AG20443 (cell line): ENCODE measurements at places on chromosomes 1 and 21.

- DNase-seq, result no peak
Measured at GRCh38 chr1:69148731-69149130, 419.0 kb upstream of the LRRC7 start.

DNA sequence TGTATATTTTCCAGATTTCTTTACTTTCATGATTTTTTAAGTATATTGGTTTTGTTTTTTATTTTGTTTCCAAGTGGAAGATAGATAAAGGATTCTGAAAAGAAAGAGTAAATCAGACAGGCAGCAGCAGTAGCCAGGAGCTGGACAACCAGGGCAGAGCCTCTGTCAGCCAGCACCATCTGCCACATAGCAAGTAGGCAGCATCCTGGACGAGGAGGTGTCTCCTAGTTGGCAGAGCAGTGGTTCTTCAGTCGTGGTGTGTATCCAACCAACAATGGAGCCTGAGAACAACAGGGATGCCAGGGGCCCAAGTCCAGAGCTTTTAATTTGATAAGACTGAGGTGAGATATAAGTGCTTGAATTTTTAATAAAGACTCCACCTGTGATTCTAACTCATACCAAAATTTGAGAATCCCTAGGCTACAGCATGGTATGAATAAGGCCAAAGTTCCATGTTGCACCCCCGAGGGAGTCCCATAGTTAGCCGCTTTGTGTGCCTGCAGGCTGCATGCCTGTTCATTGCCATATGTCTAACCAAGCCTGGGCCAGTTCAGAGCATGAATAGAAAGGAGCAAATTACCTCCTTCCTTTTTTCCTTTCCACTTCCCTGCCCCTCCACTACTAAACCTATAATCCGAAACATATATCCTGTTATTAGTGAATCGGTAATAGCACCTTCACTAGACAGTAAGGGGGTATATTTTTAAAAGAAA lies 153.2 kb downstream of the NTNG1 start:
- no peak for DNase-seq

- DNase-seq, result no peak
Measured at GRCh38 chr21:46375560-46376230, 51.7 kb downstream of the PCNT start.

DNA sequence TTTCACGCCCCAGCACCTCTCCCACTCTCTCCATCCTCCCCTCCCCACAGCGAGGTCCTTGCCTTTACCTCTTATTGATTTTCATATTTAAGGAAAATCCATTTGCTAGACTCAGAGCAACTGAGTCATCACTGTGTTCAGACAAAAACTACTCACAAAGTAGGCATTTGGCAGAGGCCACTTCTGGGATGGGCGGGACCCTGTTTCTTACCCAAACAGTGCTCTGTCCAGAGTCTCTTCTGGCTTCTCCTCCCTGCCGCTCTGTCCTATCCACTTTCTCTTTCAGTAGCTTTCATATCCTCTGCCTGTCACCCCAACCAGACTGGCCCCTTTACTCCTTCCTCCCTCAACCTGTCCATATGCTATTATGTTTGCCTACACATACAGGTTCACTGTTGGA lies 2.4 kb upstream of the NAV1 start:
- DNase-seq, result peak; percentile 87

DNA sequence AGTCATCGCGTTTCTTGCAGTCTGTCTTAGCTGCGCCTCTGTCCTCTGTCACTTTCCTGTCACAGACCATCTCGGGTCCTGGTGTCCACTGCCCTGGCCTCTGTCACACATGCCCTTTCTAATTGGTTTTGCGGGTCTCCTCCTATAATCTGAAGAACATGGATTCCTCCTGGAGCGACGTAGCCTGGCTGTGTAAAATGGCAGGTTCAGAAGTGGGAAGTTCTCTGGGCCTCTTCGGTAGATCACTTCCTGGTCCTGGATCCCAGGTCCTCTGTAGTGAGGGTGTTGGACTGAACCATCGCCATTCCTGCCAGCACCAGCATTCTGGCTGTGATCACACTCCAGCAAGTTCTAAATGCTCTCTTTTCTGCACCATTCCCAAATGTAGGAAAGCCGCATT lies 857 bp downstream of the FAM3B start:
- DNase-seq, result no peak

- DNase-seq, result no peak
Measured at GRCh38 chr1:16385659-16386453, 18.8 kb downstream of the SZRD1 start.

GRCh38 chr1:101136739-101137138 lies 100.1 kb upstream of the S1PR1 start:
- no peak for DNase-seq

DNA sequence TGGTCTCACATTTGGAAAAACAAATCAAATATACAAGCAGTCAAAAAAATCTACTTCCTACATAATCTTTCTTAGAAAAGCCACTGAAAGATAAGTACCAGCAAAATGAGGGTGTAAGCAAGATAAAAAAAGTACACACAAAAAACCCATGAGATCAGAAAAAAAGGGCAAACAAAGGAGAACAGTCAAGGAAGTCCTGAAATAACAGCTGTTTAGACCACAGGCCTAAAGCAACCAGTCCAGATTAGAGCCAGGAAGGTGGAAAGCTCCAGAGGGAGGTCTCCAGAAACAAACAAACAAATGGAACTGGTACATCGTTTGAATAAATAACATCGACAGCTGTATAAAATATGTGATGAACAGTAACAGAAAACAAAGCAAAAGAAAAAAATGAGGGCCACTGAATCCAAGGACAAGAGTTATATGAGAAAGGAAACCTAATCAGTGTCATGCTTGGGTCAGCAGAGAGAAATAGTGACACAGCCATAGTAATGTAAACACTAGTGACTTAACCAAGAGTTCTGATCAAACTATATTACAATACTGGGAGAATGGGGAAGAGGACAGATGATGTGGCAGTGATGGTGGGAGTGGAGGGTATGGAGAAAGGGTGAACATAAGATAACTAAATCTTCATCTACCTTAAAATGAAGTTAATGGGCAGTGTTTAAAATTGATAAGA lies 67.5 kb downstream of the NVL start:
- no peak for DNase-seq

- DNase-seq, result no peak
Measured at GRCh38 chr1:160548183-160548582, 25.1 kb upstream of the SLAMF6 start.

- no peak for DNase-seq
Measured at GRCh38 chr1:218478336-218478735, 133.2 kb downstream of the TGFB2 start.

DNA sequence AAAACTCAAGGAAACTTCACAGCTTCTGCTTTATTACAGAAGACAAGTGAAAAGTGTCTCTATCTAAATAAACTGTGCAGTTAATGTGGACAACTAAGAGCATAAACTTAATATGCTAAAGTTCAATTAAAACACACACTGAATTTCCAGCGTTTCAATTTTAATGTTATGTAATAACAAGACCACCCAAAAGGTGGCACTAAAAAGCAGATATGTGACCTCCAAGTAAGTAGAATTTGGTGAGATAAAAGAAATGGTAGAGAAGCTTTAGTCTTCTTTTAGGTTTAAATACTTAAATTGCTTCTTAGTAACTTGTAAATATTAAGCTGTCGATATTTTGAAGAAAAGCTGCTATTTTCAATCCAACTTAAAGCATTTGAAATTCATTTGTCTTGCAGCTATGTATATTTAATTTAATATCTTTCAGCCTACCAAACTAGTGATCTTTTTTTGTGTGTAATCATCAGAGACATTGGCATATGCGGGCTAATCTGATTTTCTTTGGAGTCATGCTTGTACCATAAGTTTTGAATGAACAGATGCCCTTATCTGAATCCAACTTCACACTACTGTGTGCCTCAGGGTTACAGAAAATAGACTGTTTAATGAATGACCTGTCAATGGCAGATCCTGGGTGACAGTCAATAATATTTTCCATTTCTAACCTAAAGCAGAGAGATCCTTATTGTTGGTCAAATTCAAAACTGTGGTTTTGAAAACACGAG lies 36.5 kb upstream of the ADAMTS1 start:
- DNase-seq, result peak; percentile 35

DNA sequence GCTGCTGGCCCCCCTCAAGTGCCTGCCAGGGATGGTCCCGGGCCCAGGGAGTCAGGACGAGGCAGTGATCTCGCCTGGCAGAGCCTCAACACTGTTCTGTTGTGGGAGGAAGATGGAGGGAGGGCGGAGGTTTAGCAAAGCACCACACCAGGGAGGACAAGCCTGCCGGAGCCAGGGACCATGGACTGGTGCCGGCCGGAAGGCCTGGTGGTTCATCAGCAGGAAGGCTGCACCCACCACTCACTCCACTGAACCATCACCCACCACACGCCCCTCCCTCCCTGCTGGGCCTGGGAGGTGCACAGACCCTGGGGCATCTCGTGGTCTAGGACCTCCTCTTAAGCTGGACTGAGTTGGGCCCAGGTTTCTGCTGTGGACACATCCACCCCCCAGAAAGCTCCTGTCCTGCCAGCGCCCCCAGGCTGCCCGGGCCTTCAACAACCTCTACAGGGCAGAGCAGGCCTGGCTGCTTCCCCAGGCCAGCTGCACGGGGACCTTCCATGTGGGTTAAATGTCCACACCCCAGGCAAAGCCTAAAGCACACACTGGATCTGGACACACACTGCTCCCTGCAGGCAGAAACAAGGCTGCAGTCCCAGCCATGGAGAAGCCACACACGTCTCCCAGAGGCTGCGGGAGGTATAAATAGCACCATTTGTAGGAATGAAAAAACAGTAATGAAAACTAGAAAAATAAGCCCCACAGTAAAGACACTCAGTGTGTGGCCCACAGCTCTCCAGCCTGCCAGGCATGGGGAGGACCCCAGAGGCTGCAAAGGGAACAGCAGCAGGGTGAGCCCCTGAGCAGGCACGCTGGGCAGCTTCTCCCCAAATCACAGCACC lies 10.4 kb upstream of the TMEM240 start:
- DNase-seq, result peak; percentile 68

DNA sequence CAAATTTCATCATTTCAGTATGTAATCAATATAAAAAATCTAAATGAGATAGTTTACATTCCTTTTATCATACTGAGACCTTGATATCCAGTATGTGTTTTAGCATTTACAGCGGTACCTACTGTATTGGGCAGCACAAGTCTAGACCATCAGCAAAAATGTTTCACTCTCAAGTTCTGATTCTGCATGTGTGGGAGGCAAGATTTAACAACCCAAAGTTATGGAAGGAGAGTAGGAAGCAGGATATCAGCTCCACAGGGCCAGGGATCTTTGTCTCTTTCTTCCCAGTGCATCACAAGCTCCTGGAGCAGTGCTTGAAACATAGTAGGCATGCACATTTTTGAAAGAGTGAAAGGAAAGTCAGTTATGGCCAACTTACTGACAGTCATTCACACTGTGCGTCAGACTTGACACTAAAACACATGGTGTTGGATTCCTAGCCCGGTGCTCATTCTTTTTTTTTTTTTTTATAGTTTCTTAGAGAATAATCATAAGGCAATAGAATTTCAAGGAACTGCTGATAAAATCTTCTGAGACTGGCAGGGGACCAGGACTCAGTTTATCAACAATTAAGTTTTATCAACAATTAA lies 6.1 kb downstream of the TENT5C start:
- no peak for DNase-seq

- no peak for DNase-seq
Measured at GRCh38 chr1:15197591-15198447, 44.3 kb downstream of the TMEM51 start.

DNA sequence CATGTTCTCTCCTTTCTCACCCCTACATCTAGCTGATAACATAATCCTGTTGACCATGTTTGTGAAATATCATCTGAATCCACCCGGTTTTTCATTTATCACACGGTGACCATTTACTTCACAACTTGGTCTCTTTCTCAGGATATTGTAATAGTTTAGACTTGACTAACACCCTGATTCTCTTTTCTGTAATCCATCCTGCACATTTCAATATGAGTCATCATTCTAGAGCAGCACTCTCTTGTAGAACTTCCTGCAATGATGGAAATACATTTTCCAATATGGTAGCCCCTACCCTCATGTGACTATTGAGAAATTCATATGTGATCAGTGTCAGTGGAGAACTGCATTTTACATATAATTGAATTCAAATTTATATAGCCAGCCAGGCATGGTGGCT lies 2.3 kb upstream of the JAM2 start:
- DNase-seq, result no peak

- no peak for DNase-seq
Measured at GRCh38 chr1:48120621-48121020, 101.9 kb upstream of the SLC5A9 start.

DNA sequence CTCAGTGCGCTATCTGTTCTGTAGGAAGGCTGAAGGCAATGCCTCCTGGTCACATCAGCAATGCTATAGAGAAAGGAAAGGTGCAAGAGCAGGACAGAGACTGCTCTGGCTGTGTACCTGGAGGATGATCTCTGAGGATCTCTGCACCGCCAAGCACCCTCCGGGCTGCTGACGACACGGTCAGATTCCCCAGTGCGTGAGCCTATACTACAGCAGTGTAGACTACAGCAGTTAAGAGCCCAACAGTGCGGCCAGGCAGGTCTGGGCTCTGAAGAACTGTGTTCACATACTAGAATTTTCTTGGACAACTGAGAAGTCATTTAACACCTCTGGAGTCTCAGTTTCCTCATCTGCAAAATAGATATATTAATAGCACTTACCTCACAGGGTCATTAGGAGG lies 39.9 kb downstream of the ITPKB start:
- DNase-seq, result no peak

- DNase-seq, result no peak
Measured at GRCh38 chr1:203114202-203114601, 13.3 kb upstream of the ADORA1 start.

GRCh38 chr21:43737158-43737950 lies 18.4 kb downstream of the PDXK start:
- no peak for DNase-seq

DNA sequence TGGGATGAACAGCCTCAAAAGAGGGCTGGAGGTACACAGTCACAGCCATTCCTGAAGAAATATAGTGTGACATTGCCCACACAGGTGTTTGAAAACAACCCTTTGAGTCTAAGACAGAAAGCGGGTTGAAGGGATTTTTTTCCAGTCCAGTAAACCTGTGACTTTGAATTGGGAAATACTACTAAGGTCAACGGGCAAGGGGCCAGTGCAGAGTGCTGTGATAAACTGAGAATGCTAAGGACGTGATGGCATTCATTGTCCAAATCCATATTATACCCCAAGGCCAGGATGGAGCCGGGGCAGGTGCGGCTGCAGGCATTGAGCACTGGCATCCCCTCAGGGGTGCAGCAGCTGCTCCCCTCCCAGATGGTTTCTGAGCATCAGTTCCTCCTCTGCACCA lies 36.6 kb downstream of the KIAA0040 start:
- no peak for DNase-seq

DNA sequence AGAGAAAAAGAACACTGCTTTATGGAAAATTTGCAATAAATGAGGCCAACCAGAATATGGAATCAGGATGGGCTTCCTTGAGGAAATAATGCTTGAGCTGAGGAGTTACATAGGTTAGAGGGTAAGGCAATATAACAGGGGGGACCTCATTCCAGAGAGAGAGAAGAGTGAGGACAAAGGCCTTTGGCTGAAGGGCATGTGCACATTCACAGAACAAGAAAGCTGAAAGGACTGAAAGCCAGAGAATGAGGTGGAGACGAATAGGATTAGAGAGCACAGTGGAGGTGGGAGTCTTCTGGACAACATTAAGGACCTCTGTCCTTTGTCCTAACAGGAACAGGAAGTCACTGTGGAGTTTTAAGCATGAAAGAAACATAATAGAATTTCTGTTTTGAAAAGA lies 60.7 kb upstream of the MROH9 start:
- DNase-seq, result no peak
